ENCODE measurements at places on chromosomes 4 and X. TPM values are rescaled to one million over a fixed set of nuclear protein-coding genes. Genes with fewer than 3 reads are reported as not detected.

DNA sequence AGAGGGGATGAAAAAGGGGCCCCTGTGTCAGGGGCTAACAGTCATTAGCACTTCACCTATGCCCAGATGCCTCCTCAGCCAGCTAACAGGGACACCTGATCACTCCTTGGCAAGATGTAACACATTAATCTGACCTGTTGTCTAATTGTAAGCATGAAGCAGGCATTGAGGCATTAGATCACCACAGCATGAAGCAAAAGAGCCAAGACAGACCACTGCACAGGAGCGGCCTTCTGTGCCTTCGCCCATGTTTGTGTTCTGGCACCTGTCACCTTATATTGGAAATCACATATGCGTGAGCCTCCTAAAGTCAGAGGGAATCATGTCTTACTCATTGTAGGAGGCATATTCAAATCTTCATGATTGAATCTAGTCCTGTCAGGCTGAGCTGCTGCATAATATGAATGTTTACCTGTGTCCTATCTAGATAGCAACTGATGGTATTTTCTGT lies 48.4 kb downstream of the PTTG2 start:
- no peak for DNase-seq

GRCh38 chrX:12673487-12673886 lies 117.7 kb upstream of the PRPS2 start:
- no peak for DNase-seq

DNA sequence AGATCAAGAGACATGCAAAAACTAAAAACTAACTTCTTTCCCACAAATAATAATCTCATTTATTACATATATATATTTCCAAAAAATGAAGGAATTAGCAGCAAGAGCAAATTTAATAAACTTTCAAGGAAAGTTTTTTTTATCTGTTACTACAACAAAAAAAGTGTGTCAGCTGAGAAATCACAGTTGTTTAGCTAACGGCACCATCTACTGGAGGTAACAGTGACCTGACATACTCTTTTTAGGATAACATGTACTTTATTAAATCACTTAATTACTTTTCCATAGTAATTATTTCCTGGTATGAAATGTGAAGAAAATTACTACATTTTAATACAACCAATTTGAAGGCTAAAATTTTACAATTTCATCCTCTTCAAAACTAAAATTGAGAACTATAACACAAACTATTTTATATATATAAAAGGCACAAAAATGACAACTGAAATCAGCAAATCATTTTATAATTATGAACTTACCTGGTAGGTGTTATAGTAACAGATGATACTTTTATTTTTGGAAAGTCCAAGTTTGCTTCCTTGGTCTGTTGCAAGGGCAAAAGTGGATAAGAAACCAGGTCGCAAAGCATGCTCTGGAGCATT lies 9.1 kb downstream of the LAMTOR3 start:
- DNase-seq: peak; percentile 53

DNA sequence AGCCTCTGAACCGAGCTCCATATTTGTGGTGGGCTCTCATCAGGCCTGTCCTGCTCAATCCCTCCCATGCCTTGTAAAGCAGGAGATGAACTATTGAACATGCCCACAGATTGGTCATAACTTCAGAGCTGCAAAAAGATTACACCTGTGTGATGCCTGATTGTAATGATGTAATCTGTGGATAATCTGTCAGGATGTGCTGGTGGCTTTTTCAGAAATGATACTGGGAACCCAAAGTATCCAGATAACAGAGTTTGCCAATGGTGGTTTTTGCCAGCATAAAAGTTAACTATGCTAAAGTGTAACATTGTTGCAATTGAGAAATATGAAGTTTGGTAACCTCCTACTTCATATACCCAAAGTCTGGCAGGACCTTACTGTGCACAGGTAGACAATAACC lies 393.4 kb downstream of the RAPGEF2 start:
- DNase-seq: no peak

- no peak for DNase-seq
These were observed 127.6 kb upstream of the HHIP start for GRCh38 chr4:144518181-144518895.

GRCh38 chrX:40310447-40310846 lies 212.7 kb upstream of the BCOR start:
- DNase-seq: no peak

DNA sequence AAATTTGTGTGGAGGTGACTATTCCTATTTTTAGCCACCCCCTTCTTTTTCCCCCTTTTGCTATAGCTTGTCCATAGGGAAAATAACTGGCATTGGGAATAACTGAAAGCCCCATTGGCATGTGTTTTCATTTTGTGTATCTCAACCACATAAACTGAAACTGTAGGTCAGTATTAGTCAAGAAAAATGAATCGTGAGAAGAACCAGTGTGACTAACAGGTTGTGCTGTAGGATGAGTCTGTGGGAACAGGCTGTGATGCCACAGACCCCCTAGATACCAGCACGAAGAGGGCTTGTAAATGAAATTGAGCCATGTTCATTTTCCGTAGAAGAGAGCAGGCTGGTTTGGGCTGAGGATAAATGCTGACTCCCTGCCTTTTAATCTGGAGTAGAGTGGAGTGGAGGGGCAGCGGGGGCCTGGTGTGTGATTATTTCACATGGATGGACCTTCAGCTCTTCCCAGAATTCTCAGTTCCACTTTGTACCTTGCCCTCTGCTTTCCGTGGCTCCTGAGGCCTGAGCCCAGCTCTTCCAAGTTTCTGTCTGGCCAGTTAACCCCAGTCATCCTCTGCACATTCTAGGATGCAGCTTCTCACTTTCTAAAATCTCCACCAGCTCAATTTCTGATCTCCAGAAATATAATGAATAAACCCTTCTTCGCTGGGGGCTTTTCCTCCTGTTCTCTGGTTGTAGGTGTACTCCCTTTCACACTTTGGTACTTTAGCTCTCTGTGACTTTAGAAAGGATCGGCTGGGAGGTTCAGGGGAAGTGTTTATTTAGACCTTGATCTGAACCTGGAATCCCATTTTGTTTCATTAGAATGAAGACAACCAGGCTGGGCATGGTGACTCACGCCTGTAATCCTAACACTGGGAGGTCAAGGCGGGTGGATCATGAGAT lies 37.3 kb downstream of the DCUN1D4 start:
- DNase-seq: no peak

- DNase-seq: peak; percentile 50
These were observed 93.1 kb upstream of the TEX13D start for GRCh38 chrX:124239324-124239723.

- DNase-seq: no peak
These were observed 70.8 kb upstream of the IL15 start for GRCh38 chr4:141565379-141566089.

DNA sequence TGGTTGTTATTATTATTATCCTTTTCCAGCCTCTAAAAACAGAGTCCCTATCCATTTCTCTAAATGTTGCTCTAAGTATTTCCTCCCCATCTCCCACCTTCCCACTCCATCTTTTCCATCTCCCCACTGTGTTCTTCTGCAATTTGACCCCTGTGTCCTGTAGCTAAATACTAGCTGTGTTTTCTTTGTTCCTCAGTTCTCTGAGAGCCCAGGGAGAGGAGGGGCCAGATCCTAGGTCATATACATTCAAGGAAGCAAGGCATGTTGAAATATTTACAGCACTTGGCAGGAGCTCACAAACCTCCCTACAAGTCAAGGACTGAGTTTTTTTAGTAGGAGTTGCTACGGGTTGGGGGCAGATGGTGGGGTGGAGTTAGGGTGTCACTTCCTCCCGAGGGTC lies 10.5 kb downstream of the SLC16A2 start:
- DNase-seq: no peak

DNA sequence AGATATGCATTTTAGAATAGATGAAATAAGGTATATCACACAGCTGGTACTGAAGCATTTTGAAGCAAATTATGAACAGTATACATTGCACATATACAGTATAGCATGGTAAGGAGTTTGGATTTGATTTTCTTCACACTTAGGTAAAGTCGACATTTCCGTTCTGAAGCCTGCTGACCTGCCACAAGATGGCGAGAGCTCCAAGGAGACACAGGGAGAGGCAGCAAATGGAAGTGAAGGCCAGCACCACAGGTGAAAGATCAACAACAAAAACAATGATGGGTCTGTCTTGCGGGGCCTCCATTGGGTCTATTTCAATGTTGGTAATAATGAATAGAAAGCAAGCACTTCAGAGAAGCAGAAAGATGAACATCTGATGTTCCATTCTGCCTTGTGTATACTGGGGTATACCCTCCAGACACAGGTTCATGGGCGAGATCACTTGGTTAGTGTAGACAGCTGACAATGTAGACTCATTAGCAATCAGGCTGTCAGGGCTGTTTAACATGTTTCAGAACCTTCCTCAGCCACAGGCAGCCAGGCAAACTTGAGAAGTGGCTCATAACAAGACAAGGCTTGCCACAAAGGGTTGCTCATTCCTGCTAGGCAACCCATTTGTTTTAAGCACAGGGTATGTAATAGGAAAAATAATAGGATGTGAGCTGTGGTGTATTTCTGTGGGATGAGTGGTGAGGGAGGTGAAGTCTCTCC lies 21.4 kb upstream of the NOX1 start:
- DNase-seq: peak; percentile 1

DNA sequence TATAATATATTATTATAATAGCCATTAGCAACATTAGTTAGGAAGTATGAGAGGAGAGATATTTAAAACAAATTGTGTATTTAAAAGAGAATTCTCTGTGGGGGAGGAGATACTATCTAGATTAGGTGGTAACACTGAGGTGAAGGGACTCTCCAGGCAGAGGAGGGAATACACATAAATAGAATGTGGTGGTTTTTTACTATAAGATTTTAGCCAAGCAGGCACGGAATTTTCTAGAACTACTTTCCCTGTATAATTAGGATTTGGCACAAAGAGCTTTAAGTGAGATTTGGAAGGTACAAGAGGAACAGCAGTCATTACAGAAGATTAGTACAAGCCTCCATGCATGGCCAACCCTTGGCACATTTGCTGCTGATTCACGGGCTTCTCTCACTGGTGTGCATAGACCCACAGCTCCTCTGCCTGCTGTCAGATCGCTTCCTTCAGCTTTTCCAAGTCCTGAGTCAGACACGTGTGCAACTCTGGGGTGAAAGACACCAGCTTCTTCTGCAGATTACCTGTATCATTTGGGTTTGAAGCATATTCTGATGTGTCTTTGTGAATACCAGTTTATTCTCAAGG lies 685.5 kb downstream of the KCTD8 start:
- no peak for DNase-seq

DNA sequence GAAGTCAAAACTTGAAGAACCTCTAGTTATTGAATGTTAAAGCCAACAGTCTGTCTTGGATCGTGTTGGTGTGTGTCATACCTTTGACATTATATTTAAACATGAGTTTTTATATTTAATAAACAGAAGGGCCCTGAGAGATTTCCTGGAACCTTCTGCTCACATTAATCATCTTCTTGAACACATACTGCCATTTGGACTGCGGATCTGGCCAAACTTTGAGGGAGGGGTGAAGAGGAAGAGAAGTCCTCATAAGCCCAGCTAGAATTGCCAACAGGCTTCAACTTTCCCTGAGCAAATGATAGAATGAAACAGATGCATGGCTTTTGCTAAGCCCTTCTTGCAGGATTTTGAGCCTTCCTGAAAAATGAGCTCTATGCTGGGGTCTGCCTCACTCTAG lies 27.4 kb downstream of the CCKAR start:
- no peak for DNase-seq

- DNase-seq: no peak
These were observed 16.5 kb downstream of the CXCL1 start for GRCh38 chr4:73885574-73886267.

- DNase-seq: no peak
These were observed 94.4 kb downstream of the ABCB7 start for GRCh38 chrX:75061701-75062100.

GRCh38 chr4:36747277-36748129 lies 466.1 kb downstream of the DTHD1 start:
- no peak for DNase-seq

- no peak for DNase-seq
These were observed 36.6 kb downstream of the GRSF1 start for GRCh38 chr4:70802928-70803580.

- no peak for DNase-seq
These were observed 41.1 kb downstream of the THOC2 start for GRCh38 chrX:123691776-123692175.

Gene PCDH18
- not detected for total RNA-seq

Gene MOSPD2
- total RNA-seq: 14.0 TPM

Gene GSX2
- not detected for total RNA-seq

Gene RTL5
- 8.4 TPM for total RNA-seq

Gene FAM156B
- 6.9 TPM for total RNA-seq

Gene FAM149A
- 0.76 TPM for total RNA-seq

Gene HSPA4L
- not detected for total RNA-seq

Gene KLB
- not detected for total RNA-seq

Gene CLCN4
- total RNA-seq: 0.29 TPM

Gene SPACA5
- total RNA-seq: not detected
